ENCODE measurements at places on chromosomes 12 and 14.
A peak's percentile ranks its signal among the peaks of the same experiment; 100 is the strongest.

DNA sequence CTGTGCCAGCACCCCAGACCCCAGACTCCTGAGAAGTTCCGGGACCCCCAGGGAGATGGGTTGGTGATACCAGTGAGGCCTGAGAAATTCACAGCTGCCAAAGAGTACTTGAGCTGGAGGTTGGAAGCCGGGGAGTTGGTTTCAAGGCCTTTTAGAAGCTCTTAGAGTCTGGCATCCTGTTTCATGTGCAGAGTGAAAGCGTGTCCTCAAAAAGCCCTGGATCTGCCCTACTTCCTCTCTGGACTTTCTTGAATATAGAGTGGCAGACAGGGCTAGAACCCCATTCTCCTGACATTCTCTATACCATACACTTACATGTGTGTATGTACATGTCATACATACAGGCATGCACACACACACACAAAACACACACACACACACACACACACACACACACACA lies 31.3 kb upstream of the PPM1A start:
- no peak for DNase-seq

DNA sequence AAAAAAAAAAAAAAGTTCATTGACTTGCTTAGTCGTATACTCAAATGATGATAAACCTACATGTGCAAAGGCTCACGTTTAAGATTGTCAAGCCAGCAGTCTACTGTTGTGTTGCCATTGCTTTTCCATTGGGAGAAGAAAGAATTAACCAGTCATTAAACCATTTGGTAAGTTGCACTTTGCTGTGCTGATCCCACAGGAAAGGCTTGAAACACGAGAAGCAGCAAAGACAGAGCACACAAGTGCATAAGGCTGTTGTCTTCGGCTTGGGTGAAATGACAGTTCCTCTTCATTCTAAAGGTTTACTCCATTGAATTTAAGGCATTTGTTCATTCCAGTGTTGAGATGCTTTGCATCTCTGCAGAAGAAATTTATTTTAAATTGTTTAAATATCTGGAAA lies 50.1 kb downstream of the ZC3H14 start:
- DNase-seq = peak; percentile 8

GRCh38 chr14:23829736-23830471 lies 123.7 kb upstream of the DHRS4 start:
- peak; percentile 96 for DNase-seq

DNA sequence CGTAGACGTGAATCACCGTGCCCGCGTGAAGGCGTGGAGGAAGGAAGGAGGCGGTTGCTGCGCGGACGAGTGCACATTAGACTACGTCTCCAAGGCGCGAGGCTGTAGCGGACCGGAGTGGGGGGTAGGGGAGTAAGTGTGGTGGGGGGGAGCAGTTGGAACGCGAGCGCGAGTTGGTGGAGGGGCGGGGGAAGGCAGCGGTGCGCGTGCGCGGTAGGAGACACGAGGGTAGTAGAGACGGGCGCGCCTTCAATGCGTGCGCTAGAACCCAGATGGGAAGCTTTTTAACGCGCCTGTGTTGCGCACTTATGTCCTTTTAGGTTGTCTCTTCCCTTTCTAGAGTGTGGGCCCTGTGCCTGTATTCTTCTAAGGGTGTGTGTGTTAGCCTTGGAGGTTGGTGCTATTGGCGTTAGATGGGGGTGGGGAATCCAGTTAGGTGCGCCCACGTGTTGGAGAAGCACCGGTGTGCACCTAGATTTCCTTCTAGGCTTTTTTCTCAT lies 604 bp downstream of the EIF4B start:
- peak; percentile 77 for DNase-seq

DNA sequence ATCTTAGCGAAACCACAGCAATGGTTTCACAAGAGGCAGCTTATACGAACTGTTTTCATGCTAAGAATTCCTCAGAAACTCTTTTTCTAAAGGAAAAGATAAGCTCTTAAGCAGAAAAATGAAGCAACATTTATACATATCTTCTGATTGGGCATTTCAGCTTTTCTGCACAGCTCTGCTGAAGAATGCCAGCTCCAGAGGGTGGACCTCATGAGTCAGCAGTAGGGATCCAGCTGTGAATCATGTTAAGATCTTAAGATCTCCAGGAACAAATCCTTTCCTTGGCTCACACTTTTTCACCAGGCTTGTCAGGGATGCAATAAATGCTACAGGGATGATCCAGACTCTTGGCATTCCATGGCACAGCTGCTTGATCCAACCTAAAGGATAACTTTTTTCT lies 477.1 kb upstream of the CCDC196 start:
- DNase-seq = no peak

DNA sequence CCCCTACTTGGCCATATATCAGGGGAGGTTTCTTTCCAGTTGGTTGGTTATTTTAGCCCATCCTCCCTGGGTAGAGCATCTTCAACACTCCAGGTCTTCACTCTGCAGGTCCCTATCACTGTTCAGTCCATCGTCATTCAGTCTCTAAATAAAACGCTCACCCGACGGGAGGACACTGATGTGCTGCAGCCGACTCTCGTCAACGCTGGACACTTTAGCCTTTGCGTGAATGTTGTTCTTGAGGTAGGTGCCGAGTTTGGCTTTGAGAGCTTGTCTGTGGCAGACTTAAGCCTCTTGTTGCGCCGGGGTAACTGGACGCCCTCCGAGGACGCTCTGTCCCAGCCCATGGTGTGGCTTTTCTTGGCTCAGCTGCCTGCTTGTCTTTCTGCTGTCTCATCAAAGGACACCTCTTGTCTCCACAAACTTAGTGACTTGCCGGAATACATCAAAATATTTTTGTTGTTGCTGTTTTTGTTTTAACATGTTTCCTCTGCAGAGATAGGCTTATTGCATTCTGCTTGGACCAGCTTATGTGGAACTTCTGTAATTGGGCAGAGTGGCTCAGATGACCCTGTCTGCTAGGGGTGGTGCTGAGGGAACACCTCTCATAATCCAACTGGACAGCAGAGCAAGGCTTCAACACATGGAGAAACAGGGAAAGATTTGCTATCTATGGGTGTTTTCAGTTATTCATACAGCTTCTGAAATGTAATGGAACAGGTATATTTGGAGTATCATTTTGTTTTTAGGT lies 26.5 kb downstream of the TCTN1 start:
- DNase-seq = no peak

DNA sequence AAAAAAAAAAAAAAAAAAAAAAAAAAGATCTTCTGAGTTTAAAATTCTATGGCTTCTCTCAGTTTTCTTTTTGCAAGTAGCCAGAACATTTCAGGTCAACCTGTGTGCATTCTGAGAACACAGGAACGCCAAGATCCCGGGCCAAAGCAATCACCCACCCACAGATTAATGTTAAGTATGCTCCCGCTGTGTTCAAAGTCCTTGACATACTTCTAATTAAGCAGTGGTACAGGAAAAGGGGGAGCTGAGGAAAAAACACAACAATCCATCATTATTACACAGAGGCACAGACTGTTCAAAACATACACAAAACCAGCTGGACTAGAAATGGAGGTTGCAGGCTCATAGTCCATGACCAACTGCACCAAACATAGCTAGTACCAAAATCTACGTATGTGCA lies 2.8 kb downstream of the FBXO21 start:
- DNase-seq = no peak

DNA sequence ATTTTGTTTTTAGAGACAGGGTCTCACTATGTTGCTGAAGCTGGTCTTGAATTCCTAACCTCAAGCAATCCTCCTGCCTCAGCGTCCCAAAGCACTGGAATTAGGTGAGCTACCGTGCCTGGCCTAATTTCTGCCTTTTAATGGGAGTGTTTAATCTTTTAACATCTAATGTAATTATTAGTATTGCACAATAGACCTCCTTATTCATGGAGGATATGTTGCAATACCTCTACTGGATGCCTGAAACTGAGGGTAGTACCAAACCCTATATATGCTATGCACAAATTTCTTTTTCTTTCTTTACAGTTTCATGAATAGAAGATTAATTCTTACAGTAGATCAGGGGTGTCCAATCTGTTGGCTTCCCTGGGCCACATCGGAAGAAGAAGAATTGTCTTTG lies 47.8 kb downstream of the MYRFL start:
- DNase-seq = no peak

DNA sequence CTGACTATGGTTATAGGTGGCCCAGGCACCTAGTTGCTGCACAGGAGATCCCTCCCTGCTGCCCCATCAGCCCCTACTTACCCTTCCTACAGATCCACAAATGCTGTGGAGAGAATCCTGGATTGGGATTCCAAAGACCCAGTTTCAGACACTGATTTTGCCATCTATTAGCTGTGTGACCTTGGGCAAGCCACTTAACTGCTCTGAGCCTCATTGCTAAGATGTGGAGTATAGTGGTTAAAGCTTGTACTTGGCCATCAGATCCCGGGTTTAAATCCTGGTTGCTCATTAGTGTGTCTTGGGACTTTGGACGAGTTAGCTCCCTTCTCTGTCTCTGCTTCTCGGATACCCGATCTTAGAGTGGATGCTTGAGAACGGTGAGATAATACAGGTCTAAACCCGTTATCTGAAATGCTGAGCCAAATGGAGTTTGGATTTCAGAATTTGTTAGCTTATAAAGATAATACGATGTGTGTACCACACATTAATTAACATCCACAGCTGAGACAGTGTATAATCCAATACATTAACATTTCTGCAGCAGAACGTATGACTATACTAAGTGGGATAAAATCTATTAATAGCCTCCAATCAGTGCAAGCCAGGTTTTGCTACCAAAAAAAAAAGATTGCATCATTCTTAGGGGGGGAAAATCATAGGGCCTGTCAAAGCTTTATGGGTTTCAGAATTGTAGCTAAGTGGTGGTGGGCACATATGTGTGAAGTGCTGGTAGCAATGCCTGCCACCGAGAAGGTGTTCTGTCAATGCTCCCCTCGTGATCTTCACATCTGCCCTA lies 16.0 kb downstream of the PROX2 start:
- DNase-seq = no peak

GRCh38 chr12:115828168-115828567 lies 449.3 kb downstream of the MED13L start:
- no peak for DNase-seq

DNA sequence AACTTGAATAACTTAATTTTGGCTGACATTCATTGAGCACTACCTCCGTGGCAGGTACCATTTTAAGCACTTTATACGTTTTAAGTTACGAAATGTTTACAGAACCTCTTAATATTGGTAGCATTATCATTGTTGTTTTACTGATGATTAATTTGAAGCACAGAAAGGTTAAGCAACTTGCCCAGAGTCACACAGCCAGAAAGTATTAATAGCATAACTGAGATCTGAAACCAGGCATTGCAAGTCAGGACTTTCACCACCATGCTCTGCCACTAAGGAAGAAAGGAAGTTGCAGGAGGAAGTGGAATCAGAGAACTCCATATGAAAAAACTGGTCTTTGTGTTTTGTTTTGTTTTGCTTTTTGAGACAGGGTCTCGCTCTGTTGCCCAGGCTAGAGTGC lies 28.2 kb upstream of the BCAT1 start:
- DNase-seq = no peak

GRCh38 chr12:8692573-8692972 lies 5.2 kb upstream of the RIMKLB start:
- DNase-seq = no peak

- no peak for DNase-seq
Observed at GRCh38 chr14:51564986-51565604, 86.6 kb upstream of the FRMD6 start.

DNA sequence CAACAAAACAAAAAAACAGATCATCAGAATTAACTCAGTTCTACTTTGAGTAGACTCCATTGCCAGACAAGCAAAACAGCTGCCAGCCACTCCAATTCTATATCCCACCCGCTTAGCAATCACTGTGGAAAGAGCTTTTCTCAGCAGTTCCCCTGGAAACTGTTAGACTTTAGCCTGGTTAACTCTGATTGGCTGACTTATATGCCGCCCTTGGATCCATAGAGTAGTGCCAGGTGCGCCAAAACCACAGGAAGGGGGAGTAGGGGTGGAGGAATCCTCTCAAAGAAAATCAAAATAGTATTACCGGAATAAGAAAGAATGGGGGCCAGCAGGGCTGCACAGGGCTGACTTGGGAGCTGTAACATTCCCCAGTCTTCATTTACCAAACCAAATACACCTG lies 5.4 kb upstream of the EML5 start:
- peak; percentile 45 for DNase-seq

DNA sequence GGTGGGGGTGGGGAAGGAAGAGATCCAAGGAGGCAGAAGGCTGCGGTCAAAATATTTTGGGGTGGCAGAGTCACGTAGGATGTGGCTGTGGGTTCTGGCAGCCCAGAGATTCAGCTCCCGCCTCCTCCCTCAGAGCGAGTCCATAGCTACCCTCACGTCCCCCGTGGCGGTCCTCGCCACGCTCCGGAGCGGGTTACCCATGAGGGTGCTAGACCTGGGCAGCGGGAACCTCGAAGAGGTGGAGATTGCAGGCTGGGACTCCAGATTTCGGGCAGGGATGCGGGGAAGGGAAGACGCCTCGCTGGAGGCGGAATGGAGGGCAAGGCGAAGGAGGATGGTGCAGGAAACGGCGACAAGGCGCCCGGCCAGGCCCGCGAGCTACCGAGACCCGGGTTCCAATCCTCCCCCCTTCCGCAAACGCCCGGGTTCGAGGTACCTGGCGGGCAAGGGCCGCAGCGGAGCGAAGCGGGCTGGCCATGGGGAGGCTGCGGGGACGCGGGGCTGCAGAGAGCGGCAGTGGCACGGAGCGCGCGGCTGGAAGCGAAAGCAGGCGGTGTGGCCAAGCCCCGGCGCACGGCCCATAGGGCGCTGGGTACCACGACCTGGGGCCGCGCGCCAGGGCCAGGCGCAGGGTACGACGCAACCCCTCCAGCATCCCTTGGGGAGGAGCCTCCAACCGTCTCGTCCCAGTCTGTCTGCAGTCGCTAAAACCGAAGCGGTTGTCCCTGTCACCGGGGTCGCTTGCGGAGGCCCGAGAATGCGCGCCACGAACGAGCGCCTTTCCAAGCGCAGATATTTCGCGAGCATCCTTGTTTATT lies 46.2 kb downstream of the BCAT1 start:
- DNase-seq = no peak

DNA sequence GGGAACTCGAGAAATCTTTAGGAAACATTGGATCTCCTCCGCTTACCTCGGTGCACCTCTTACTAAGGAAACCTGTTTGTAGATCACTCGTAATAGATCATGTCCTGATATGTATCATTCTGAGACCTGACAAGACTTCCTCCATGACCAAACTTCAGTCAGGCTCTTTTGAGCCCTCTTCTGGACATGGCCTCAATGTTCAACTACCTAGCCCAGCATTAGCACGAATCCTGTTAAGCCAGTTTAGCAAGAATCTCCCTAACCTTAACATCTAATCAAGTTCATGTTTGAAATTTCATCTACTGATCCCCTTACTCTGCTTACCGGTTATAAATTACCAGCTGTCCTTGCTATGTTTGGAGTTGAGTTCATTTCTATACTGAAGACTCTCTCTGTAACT lies 713.9 kb upstream of the USP15 start:
- peak; percentile 0 for DNase-seq

GRCh38 chr12:16063726-16064125 lies 152.6 kb downstream of the DERA start:
- no peak for DNase-seq

- no peak for DNase-seq
Observed at GRCh38 chr12:57732270-57732669, 6.3 kb downstream of the AGAP2 start.

GRCh38 chr14:59484639-59485175 lies 390 bp downstream of the JKAMP start:
- peak; percentile 14 for DNase-seq

GRCh38 chr12:39613525-39613924 lies 6.1 kb downstream of the ABCD2 start:
- DNase-seq = no peak

Data from SW480 (cell line).